ENCODE measurements at places on chromosomes 13 and 19.

DNA sequence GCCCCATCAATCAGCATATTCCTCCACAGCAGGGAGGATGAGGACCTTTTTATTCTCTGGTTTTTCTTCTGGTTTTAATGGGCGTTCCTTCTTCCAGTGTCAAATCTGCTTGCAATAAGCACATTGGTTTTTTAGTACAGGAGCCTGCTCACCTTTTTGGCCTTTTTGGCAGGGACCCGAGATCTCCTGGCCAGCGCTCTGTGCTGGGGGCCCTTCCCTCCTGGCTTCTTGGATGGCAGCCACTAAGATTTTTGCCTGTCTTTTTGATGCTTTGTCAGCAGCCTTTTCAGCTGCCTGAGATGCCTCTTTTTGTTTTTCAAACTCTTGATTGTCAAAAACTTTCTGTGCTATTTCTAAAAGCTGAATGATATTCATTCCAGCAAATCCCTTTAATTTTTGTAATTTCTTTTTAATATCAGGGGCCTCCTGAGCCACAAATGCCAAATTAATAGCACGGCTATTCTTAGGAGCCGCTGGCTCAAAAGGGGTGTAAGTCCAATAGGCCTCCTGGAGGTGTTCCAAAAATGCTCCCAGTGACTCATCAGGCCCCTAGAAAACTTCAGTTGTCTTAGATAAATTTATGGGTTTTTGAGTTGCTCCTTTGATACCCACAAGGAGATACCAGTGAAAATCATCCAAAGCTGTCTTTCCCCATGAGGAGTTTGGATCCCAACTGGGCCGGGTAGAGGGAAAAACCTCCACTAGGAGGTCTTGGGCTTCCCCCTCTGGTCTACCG, 73.0 kb downstream of the ZNF100 start:
- DNase-seq: no peak

DNA sequence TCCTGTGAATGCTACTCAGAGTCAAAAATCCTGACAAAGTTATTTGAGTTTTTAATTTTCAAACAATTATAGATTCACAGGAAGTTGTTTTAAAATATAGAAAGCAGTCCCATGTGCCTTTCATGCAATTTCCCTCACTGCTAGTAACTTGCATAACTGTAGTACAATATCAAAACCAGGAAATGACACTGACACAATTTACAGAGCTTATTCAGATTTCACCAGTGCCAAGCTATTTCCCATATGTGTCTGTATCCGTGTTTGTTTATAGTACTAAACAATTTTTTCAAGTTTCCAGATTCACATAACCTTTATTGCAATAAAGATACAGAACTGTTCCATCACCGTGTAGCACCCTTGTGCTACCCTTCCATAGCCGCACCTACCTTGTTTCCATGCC, 934.6 kb downstream of the PCDH17 start:
- DNase-seq: no peak

DNA sequence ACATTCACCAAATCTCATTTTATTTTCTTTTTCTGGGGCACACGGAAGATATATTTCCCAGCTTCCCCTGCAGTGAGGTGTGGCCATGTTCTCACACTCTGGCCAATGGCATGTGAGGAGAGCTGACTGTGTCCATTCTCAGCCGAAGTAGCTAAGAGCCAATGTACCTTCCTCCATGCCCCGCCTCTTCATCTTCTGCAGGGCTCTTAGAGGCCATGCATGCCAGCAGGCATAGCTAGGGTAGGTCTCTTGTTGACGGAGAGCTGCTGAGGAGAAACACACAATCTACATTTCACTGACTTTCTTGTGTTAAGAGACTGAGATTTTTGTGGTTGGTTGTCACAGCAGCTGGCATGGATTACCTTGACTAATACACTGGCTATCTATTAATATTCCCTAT, 9.8 kb upstream of the MICU2 start:
- no peak for DNase-seq

DNA sequence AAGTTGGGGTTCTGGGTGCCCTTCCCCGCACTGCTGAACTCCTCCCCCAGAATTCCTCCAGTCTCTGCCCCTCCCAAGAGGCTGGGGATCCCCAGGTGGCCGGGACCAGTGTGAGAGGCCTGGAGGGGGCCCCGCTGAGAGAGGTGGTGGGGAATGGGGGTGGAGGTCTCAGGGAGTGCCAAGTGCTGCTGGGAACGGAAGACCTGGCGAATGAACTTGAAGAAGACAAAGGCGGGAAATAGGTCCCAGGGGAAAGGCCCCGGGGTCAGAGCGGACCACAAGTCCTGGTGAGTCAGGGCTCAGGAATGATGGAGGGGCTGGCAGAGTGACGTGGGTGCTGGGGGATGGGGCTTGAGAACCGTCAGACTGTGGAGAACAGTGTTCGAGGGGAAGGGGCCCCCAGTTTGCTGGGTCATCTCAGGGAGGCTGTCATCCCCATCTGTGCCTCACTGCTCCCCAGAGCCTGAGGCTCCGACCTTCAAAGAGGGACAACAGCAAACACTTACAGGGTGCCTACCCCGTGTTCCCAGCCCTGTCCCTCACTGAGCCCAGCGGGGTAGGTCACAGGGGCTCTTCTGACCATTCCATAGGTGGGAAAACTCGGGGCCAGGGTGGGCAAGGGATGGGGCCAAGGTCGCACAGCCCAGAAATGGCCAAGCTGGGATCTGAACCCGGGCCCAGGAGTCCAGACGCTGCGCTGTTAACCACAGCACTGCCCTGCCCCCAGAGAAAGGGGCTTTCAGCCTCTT, 16.0 kb upstream of the SEMA6B start:
- no peak for DNase-seq

- DNase-seq: peak; percentile 10
Measured at GRCh38 chr19:19900139-19900728, 512 bp upstream of the ZNF93 start.

DNA sequence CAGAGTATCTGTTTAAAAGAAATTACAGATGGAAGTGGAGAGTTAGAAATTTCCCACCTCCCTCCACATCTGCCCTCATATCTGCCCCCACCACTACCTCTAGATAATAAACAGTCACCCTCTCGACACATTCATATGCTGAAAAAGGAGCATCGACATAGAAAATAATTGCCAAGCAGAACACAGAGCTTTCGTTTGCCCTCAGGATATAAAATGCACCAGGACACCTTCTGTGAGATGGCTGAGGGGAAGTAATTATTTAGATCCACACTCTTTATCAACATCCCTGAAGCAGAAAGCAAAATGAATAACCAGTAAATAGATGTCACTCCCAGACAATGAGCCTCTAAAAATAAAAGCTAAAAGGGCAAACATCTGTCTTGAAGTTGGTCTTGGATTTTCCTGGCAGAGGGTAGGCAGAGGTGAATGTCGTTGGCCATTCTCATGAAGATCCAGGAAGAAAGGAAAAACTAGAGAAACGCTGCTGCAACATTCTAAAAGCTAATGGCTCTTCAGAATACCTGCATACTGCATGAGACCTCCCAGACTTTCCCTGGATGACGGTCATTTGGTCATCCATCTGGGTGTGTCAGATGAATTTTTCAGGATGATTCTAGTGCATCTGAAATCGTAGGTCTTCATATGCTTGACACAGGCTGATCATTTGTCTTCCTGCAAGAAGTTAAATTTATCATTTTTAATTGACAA, 527.5 kb downstream of the RFC3 start:
- DNase-seq: no peak

DNA sequence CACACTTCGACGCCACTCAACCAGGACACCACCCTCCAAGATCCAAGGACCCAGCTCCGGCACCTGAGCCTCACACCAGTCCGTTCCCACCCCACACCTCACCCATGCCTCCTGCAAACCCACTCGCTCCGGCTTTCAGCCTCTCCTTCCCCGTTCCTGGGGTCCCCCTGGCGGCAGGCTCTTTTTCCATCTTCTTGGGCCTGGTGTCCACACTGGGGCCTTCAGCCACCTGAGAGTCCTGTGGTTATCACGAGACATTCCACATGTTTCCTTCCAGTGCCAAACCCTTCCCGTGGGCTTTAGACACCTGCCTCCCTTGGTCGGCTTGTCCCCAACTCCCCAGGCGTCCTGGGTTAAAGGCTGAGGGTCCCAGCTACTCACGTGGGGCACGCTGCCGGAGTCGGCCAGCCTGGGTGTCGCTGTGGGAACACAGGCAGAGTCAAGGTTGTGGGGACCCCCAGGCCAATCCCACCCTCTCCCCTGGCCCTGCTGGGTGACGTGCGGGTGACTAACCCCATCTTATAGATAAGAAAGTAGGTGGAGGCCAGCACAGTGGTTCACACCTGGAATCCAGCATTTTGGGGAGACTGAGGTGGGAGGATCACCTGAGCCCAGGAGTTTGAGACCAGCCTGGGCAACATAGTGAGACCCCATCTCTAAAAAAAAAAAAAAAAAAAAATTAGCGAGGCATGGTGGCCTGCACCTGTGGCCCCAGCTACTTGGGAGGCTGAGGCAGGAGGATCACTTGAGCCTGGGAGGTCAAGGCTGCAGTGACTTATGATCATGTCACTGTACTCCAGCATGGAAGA, 1.9 kb downstream of the JSRP1 start:
- peak; percentile 51 for DNase-seq

- DNase-seq: peak; percentile 22
Measured at GRCh38 chr13:51955281-51955771, 55.9 kb downstream of the ATP7B start.

- no peak for DNase-seq
Measured at GRCh38 chr19:13503570-13504235, 2.6 kb downstream of the CACNA1A start.

GRCh38 chr19:2332341-2333026, 4.0 kb downstream of the SPPL2B start:
- DNase-seq: no peak

GRCh38 chr13:43240278-43240677, 216.9 kb downstream of the DNAJC15 start:
- DNase-seq: no peak

GRCh38 chr19:17579661-17580244, 24.3 kb downstream of the COLGALT1 start:
- no peak for DNase-seq

All from NCI-H524 (cell line).